ENCODE measurements at places on chromosomes 13 and 19.
A peak's percentile ranks its signal among the peaks of the same experiment; 100 is the strongest.

- no peak for DNase-seq
Measured at GRCh38 chr19:6987850-6988249, 33.4 kb downstream of the MBD3L2B start.

DNA sequence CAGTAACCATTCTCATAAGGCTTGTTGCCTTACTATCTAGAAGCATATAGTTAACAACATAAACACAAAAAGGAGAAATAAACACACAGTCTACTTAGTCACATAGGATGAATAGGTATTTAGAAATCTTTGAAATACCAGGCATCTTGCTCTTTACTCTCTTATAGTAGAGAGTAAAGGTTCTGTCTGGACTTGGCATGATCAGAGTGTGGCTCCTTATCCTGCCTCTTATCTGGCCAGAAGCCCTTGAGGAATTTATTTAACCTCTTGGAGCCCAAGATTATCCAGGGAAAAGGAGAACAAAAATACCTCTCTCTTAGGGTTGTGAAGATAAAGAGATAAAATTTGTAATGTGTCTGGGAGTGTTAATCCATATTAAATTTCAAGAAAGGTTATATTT is 100.2 kb upstream of the MBNL2 start:
- no peak for DNase-seq

DNA sequence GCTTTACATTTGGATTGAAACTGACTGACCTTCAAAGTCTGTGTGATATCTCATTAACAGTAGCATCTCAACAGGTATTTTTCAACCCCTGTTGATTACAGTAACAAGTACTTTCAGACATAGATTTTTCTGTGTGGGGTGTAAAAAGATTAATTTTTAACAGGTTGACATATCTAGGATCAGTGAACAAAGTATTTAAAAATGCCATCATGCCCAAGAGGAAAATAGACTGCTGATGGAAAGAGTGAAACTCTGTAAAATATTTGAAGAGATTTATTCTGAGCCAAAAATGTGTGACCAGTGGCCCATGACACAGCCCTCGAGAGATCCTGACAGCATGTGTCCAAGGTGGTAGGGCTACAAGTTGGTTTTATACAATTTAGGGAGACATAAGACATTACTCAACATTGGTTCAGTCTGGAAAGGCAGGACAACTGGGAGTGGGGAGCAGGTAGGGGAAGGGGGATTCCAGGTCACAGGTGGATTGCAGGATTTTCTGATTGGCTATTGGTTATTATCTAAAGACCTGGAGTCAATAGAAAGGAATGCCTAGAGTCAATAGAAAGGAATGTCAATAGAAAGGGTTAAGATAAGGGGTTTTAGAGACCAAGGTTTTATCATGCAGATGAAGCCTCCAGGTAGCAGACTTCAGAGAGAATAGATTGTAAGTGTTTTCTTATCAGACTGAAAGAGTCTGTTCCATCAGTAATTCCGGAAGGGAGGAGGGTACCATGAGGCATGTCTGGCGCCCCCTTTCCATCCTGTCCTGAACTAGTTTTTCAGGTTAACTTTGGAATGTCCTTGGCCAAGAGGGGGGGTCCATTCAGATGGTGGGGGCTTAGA is 29.1 kb downstream of the TNFRSF19 start:
- no peak for DNase-seq

- peak; percentile 75 for DNase-seq
Measured at GRCh38 chr19:11480715-11481533, at the start of gene ELAVL3. Gene ELAVL3, minus strand, starts transcription at chr19:11481046. Its CDS starts 438 bp downstream, at chr19:11480608.
